ENCODE measurements at places on chromosomes 3 and 15. TPM values are rescaled to one million over a fixed set of nuclear protein-coding genes. Genes with fewer than 3 reads are reported as not detected.

Gene C2CD4B
- not detected for total RNA-seq

Gene ALDH1L1
- not detected for total RNA-seq

Gene SIDT1
- total RNA-seq = 31.6 TPM

Gene IL17RE
- 1.5 TPM for total RNA-seq

GRCh38 chr3:115616461-115616860 is 6.8 kb upstream of the GAP43 start:
- peaks cover 4% of the 10 kb centered on the region for H3K27me3 ChIP-seq
- no peaks in the 10 kb centered on the region for H3K36me3 ChIP-seq
- H3K4me1 ChIP-seq = peaks cover 9% of the 10 kb centered on the region
- H3K4me3 ChIP-seq = no peak overlapping the region

DNA sequence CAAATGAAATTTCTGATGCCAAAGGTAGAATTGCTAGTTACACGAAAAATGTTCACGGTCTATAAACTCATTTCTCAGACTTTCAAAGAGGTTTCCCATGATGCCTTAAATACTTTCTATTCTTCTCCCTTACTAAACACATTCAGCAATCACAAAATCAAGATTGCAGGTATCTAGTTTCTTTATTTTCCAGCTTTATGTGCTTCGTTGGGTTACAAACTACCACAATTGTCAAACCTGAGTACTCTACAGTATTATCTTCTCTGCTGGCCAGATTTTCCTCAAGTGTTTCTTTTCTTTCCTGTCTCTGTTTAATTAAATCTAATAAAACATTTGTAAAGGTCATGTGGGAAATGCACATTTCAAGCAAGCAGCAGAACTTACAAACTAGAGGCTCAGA is 201.8 kb upstream of the ZNF385D start:
- H3K27me3 ChIP-seq = no peaks in the 10 kb centered on the region
- DNase-seq = no peak
- H3K36me3 ChIP-seq = no peaks in the 10 kb centered on the region
- no peaks in the 10 kb centered on the region for H3K4me1 ChIP-seq
- no peak overlapping the region for H3K27ac ChIP-seq

DNA sequence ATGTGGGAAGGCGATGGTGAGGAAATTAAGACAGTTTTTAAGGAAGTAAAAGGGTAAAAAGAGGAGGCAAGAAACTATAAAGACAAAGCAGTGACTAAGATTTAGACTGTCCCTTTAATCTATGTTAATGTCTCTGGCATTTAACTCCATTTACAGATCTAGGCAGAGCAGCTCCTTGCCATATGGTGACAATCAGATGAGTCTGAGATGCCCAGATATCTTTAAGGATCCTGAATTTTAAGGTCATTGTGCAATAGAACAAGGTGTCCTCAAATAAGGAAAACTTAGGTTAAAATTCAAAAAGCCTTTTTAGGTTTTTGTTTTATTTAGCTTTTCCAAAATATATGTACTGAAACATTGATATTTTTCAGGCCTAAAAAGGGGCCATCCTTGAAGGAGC is 24.1 kb downstream of the RASGRP1 start:
- H3K36me3 ChIP-seq = peaks cover 82% of the 10 kb centered on the region
- no peaks in the 10 kb centered on the region for H3K27me3 ChIP-seq
- H3K4me3 ChIP-seq = no peak overlapping the region
- H3K27ac ChIP-seq = peak overlapping the region; percentile 22

- no peak for DNase-seq
- H3K4me1 ChIP-seq = no peaks in the 10 kb centered on the region
- H3K36me3 ChIP-seq = peaks cover 4% of the 10 kb centered on the region
Measured at GRCh38 chr15:69701198-69701597, 248.6 kb downstream of the RPLP1 start.

DNA sequence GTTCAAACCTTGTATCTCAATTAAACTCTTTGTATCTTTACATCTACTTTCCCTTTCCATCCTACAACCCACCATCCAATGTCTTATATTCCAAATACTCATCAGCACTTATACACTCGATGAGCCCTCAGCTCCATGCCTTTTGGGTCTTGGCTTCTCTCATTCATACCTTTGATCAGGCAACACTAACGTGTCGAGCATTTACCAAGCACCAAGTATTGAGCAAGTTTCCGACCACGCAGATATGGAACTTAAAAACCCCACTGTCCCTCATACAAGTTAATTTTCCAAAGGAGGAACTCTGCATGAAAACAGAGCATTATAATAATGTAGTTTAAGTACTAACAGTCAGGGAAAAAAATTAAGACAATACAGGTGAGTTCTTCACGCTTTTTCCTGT is 102.8 kb downstream of the IL1RAP start:
- peaks cover 56% of the 10 kb centered on the region for H3K4me1 ChIP-seq
- peaks cover 15% of the 10 kb centered on the region for H3K36me3 ChIP-seq
- no peaks in the 10 kb centered on the region for H3K27me3 ChIP-seq
- DNase-seq = no peak
- H3K4me3 ChIP-seq = no peak overlapping the region
- H3K27ac ChIP-seq = peak overlapping the region; percentile 86

DNA sequence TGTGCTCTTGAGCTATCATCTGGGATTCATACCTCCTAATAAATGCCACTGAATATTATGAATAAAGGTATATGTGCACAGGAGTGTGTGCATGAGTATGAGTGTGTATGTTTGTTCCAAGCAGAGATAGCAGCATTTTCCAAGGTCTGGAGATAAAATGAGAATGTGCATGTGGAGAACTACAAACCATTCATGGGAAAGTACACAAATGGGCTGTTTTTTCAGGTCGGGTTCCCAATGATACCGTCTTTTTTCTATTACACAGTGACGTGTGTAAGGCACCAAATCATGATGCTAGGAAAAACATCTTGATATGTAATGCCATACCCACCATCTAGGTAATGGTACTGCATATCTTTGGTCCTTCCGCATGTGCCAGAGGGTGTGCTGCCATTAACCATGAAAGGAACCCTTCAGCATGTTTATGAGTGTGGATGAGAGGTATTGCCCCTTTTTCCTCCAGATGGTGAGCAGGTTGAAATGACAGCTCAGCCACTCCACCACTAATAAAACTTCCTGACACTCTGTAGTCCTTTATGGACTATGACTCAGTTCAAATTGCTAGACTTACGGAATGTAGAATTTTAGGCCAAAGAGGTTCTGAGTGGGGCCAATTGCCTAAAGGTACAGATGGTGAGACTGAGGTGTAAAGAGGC is 36.4 kb upstream of the COPB2 start:
- no peaks in the 10 kb centered on the region for H3K4me1 ChIP-seq
- no peaks in the 10 kb centered on the region for H3K36me3 ChIP-seq
- H3K27me3 ChIP-seq = no peaks in the 10 kb centered on the region
